Stimulated activated CD4-positive, alpha-beta T cell treated with anti-CD3 and anti-CD28 coated beads, Interleukin-15, amount 100 ng/mL, for 24 hours (primary cell): ENCODE measurements at places on chromosomes 7 and 10.
A peak's percentile ranks its signal among the peaks of the same experiment; 100 is the strongest.

DNA sequence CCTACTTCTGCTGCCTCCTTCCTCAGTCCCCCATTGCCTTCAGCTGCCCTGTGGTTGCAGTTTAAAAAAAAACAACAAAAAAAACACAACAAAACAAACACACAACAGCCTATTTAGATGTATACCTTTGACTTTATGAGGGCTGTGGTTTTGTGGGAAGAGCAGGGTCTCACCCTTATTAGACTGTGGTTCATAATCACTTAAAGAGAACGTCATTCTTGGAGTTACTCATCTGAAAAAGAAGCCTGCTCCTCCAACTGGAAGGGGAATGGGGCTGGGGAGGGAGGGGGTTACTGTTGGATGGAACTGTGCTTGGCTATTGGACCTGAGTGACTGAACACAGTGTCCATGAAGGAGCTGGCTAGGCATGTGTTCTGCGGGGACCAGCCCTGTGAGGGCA lies 48.1 kb downstream of the SDK1 start:
- DNase-seq = no peak

GRCh38 chr7:78783179-78783962 lies 670.1 kb downstream of the MAGI2 start:
- no peak for DNase-seq

GRCh38 chr10:75245354-75246250 lies 9.8 kb upstream of the COMTD1 start:
- no peak for DNase-seq

- peak; percentile 68 for DNase-seq
Measured at GRCh38 chr10:101066146-101066895, 4.5 kb downstream of the KAZALD1 start.

- no peak for DNase-seq
Measured at GRCh38 chr10:108500396-108500795, 1335.9 kb upstream of the SORCS1 start.

GRCh38 chr7:25638068-25638467 lies 409.8 kb upstream of the NPVF start:
- DNase-seq = no peak
